Thoracic aorta (tissue), 2 donors: ENCODE measurements at places on chromosomes 6 and 20. TPM values are rescaled to one million over a fixed set of nuclear protein-coding genes. Genes with fewer than 3 reads are reported as not detected.
A peak's percentile ranks its signal among the peaks of the same experiment; 100 is the strongest.

GRCh38 chr20:36676701-36677421, 30.9 kb upstream of the SLA2 start:
- no peaks in the 10 kb centered on the region for H3K27me3 ChIP-seq
- H3K27ac ChIP-seq: no peak overlapping the region
- no peaks in the 10 kb centered on the region for H3K4me1 ChIP-seq
- peaks cover 29% of the 10 kb centered on the region for H3K36me3 ChIP-seq
- no peak overlapping the region for H3K4me3 ChIP-seq

GRCh38 chr6:151131324-151132007, 108.3 kb upstream of the AKAP12 start:
- H3K4me3 ChIP-seq: no peak overlapping the region
- H3K4me1 ChIP-seq: no peaks in the 10 kb centered on the region
- no peak for DNase-seq
- no peaks in the 10 kb centered on the region for H3K27me3 ChIP-seq

GRCh38 chr6:96059586-96059985, 43.8 kb downstream of the FUT9 start:
- no peaks in the 10 kb centered on the region for H3K36me3 ChIP-seq
- peak overlapping the region; percentile 33 for H3K4me3 ChIP-seq
- no peaks in the 10 kb centered on the region for H3K27me3 ChIP-seq
- H3K4me1 ChIP-seq: peaks cover 23% of the 10 kb centered on the region

- no peak overlapping the region for H3K27ac ChIP-seq
- no peak overlapping the region for H3K4me3 ChIP-seq
- H3K27me3 ChIP-seq: no peaks in the 10 kb centered on the region
- H3K4me1 ChIP-seq: no peaks in the 10 kb centered on the region
- DNase-seq: no peak
Measured at GRCh38 chr20:21360705-21361104, 36.6 kb downstream of the NKX2-4 start.

- H3K4me1 ChIP-seq: no peaks in the 10 kb centered on the region
- no peak for DNase-seq
- H3K4me3 ChIP-seq: no peak overlapping the region
- H3K27me3 ChIP-seq: no peaks in the 10 kb centered on the region
Measured at GRCh38 chr6:21420146-21420878, 173.2 kb upstream of the SOX4 start.

DNA sequence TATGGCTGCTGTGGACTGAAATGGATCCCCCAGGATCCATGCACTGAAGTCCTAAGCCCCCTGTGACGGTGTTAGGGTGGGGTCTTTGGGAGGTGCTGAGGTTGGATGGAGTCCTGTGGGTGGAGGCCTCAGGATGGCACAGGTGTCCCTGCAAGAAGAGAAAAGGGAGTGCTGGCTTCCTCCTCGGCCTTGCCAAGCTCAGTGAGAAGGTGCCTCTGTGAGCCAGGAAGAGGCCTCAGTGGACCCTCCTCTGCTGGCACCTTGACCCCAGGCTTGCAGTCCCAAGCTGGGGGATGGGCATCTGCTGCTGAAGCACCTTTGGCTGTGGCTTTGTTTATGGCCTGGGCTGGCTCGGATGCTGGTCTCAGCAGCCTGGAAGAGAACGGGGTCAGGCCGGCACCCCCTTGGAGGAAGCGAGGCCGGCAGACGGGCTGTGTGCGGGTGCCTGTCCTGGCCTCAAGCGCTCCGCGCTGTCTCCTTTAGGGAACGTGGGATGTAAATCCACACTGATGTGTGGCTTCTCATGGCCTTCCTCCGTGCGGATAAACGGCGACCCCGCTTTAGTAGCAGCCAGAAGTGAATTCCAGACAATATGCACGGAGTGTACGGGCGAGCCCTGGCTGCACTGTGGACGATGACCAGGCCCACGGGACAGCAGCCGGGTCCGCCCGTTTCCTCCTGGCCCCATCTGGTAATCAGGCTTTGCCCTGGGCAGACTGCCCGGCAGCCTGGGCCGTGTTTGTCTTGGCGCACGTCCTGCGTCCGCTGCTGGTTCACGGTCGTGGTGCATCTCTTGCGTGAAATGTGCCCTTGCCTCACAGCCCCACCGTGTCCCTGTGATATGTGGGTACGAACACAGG, 182.6 kb downstream of the ERMARD start:
- H3K36me3 ChIP-seq: no peaks in the 10 kb centered on the region
- no peak for DNase-seq
- peaks cover 27% of the 10 kb centered on the region for H3K4me1 ChIP-seq
- peak overlapping the region; percentile 26 for H3K4me3 ChIP-seq

DNA sequence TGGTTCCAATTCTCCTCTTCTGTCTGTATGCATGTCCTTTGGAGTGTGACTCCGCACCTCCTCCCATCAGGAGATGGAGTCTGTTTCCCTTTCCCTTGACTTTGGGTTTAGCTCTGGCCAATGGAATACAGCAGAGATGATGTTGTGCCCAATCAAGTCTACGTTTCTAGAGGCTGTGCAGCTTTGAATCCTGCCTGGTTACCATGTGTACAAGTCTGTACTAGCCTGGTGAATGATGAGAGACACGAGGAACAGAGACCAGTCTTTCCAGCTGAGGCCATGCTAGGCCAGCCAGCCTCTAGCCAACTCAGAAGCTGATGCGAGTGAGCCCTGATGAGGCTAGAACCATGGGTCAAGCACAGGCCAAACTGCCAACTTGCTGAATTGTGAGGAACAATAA, 83.2 kb downstream of the LAMP5 start:
- H3K4me1 ChIP-seq: no peaks in the 10 kb centered on the region
- H3K4me3 ChIP-seq: no peak overlapping the region
- no peaks in the 10 kb centered on the region for H3K36me3 ChIP-seq
- no peak overlapping the region for H3K27ac ChIP-seq
- H3K27me3 ChIP-seq: no peaks in the 10 kb centered on the region

GRCh38 chr6:109093732-109094415, 772 bp downstream of the SESN1 start:
- H3K27me3 ChIP-seq: no peaks in the 10 kb centered on the region
- H3K4me1 ChIP-seq: peaks cover 41% of the 10 kb centered on the region
- H3K36me3 ChIP-seq: no peaks in the 10 kb centered on the region

- peak overlapping the region; percentile 20 for H3K27ac ChIP-seq
- H3K4me1 ChIP-seq: peaks cover 3% of the 10 kb centered on the region
- H3K27me3 ChIP-seq: no peaks in the 10 kb centered on the region
- H3K36me3 ChIP-seq: no peaks in the 10 kb centered on the region
- DNase-seq: no peak
Measured at GRCh38 chr20:10763112-10763511, 89.3 kb upstream of the JAG1 start.

The RIMS4 gene
- 13.5 TPM for total RNA-seq

The TMEM170B gene
- 6.8 TPM for total RNA-seq

The SLC22A16 gene
- total RNA-seq: not detected

The GFOD1 gene
- total RNA-seq: 23.8 TPM

The ME1 gene
- 13.8 TPM for total RNA-seq

The TAGAP gene
- 3.2 TPM for total RNA-seq

The MDFI gene
- 10.3 TPM for total RNA-seq

The IL17A gene
- not detected for total RNA-seq

The CYP39A1 gene
- total RNA-seq: 1.1 TPM

The CD24 gene
- 0.95 TPM for total RNA-seq

The PACSIN1 gene
- not detected for total RNA-seq

The SMPDL3A gene
- 8.0 TPM for total RNA-seq
